ENCODE measurements at places on chromosomes 16 and 17.

- no peak for DNase-seq
Measured at GRCh38 chr17:63854709-63855108, 12.2 kb upstream of the SMARCD2 start.

DNA sequence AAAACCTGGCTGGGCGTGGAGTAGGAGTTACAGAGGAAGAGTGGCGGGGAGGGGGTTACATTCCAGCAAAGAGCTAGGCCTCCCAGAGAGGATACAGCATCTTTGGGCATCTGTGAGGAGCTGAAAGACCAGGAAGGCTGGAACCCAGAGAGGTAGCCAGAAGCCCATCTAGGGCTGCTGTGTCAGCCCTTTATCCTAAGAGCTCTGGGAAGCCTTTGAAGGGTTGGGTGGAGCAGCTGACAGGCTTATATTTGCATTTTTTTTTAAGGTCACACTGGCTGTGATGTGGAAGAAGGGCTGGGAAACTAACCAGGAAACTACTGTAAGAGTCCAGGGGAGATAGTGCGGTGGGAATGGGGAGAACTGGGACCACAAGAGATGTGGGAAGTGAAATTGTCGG, 6.8 kb upstream of the CNOT1 start:
- no peak for DNase-seq

GRCh38 chr17:74565126-74565525, 2.2 kb downstream of the CD300H start:
- DNase-seq = no peak

DNA sequence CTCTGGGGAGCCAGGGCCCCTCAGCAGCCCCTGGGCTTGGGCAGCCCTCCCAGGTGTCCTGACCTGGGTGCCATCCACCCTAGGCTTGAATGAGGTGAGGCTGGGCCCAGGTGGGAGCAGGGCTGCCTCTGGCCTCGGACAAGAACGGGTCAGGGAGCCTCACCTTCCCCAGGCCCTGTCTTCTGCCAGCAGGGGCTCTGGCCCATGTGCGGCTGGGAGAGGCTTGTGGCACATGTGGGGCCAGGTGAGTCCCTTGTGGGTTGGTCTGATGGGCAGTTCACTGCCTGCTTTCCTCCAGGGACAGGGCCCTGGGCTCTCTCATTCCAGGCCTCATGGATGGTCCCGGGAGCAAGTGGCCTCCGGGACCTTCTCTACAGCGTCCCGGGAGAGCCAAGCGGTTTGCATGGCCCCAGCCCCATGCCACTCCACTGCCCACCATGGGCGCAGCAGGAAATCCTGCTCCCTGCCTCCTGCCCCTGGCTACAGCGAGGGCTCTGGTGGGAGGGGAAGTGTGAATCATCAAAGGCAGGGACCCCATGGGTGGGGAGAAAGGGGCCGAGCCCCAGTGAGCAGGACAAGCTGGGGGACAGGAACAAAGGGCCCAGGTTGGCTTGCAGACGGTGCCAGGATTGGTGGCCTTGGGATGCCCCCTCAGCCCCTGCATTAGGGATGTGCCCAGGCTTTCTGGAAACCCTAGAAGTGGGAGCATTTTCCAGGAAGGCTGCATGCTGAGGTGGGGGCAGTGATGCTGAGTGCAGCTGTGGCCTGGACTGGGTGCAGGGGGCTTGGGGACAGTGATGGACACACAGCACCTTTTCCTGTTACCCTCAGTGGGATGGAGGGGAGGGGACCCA, 12.2 kb downstream of the VASN start:
- no peak for DNase-seq

DNA sequence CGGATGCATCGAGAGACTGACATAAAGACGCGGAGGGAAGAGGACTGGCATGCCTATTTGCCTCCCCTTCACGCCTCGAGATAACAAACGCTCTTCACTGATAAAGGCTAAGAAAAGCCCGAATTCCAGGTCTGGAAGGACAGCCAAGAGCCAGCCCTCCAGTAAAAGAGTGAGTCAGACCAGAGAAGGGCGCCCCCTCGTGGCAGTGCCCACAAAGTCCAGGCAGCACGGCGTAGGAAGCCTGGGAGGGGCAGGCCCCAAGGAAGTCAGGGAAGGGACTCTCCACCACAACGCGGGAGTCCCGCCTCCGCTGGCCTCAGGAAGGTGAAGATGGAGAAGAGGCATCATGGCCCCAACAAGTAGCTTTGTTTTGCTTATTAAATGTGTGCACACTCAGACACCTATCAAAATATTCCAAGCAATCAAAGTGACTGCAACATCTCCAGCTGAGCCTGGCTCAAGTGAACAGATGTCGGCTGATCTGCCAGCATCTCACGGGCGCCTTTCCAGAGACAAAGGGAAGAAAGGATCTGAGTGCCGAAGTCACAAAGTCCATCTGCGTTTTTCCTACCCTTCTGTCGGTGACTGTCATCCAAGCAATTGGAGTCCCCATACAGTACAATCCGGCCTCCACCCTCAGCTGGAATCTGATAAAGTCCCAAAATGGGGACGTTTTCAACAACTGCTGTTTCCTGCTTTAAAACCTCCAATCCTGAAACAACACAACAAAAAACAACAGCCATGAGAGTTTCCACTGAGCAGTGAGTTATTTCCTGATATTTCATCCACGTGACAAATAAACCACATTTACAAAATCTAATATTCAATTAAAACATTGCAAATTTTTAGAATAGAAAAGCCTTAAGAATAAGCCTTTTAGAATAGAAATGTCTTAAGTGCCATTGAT, 20.4 kb upstream of the SLC38A8 start:
- peak; percentile 58 for DNase-seq

DNA sequence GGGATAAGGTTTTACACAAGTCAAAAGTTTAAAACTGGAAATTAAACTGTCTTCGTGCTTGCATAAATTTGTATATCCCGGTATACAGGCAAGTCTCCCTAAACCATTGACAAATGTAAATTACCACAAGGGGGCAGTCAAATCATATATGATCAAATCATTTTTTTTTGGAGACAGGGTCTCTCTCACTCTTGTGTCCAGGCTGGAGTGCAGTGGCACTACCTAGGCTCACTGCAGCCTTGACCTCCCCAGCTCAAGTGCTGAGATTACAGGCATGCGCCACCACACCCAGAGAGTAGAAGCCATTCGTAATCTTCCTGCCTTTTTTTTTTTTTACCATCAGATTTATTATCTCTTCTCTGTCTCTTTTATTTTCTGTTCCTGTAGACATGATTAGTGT, 18.5 kb downstream of the TOP2A start:
- DNase-seq = no peak

DNA sequence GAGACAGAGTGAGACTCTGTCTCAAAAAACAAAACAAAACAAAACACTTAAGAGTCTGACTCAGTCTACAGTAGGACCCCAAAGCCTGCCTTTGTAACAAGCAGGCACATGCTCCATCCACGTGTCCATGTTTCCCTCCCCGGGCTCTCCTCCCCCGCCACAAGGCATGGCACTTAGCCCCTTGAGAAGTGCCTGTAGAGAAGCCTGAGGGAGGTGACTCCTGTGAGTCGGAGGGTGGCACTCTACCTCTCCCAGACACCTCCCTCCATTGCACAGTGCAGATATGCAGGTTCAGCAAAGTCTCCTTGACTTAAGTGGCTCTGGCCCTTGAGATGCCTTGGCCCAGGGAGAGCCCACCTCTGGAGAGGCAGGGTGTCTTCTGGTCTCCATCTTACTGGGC, 6.8 kb downstream of the FHOD1 start:
- DNase-seq = no peak
